Aorta (tissue), 5 donors: ENCODE measurements at places on chromosomes 6 and 20. TPM values are rescaled to one million over a fixed set of nuclear protein-coding genes. Genes with fewer than 3 reads are reported as not detected.

The NR2E1 gene
- not detected for total RNA-seq

The DEFB123 gene
- total RNA-seq, result not detected

The LY6G5C gene
- total RNA-seq, result 3.3 TPM

The BPIFB4 gene
- not detected for total RNA-seq

The DEFB124 gene
- 7.6 TPM for total RNA-seq

The BFSP1 gene
- total RNA-seq, result 2.6 TPM

The TRERF1 gene
- 2.7 TPM for total RNA-seq

The GSTA1 gene
- total RNA-seq, result 1.7 TPM

The DSP gene
- 4.1 TPM for total RNA-seq

The SLC32A1 gene
- total RNA-seq, result not detected

The POPDC3 gene
- not detected for total RNA-seq

The PANK2 gene
- total RNA-seq, result 45.7 TPM

The DDAH2 gene
- total RNA-seq, result 133 TPM

The NCR2 gene
- total RNA-seq, result not detected

The ELOVL2 gene
- total RNA-seq, result 0.81 TPM

The PLA2G7 gene
- total RNA-seq, result 1.8 TPM

The BAG2 gene
- 32.9 TPM for total RNA-seq
